ENCODE measurements at places on chromosomes 1 and 21. TPM values are rescaled to one million over a fixed set of nuclear protein-coding genes. Genes with fewer than 3 reads are reported as not detected.

TEX38 gene
- not detected for total RNA-seq

GFI1 gene
- 0.32 TPM for total RNA-seq

GRCh38 chr1:113223040-113223439 is 150.0 kb downstream of the LRIG2 start:
- no peak for DNase-seq

- DNase-seq = no peak
Measured at GRCh38 chr1:238954865-238955264, 431.5 kb upstream of the CHRM3 start.

HSPA6 gene
- 1.8 TPM for total RNA-seq

DNA sequence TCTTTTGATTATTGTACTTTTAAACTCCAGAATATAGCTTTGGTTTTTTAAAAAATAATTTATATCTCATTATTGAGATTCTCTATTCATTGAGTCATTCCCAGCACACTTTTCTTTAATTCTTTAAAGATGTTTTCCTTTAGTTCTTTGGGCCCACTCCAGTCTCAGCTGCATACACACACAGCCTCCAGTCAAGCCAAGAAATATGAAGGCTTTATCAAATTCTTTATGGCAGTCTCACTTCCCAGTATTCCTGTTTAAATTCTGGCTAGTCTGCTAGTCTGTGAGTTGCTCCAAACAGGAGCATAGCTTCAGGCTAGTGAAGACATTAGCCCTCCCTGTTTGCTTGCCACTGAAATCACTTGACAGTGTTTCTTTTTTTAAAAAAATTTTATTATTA is 61.2 kb downstream of the CRP start:
- DNase-seq = no peak

GRCh38 chr21:27513825-27514224 is 546.9 kb upstream of the ADAMTS5 start:
- no peak for DNase-seq

GRCh38 chr1:78779831-78780230 is 130.2 kb downstream of the IFI44 start:
- DNase-seq = no peak

DNA sequence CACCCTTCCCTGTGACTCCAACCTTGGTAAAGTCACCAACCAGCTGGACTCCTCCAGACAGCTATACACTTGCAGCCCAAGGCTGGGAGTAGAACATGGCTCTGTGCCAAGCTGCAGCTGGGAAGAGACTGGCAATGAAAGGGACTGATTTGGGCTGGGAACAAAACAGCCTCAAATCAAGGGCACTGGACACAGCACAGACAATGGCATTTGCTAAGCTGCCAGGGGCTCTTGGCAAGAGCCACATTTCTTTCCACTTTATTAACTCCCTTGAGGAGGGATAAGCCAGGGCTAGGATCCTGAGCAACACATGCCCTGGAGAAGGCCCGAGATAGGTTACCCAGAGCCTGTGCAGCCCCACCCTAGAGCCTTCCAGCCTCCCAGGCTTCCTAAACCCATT is 12.0 kb downstream of the SYT11 start:
- no peak for DNase-seq

DNA sequence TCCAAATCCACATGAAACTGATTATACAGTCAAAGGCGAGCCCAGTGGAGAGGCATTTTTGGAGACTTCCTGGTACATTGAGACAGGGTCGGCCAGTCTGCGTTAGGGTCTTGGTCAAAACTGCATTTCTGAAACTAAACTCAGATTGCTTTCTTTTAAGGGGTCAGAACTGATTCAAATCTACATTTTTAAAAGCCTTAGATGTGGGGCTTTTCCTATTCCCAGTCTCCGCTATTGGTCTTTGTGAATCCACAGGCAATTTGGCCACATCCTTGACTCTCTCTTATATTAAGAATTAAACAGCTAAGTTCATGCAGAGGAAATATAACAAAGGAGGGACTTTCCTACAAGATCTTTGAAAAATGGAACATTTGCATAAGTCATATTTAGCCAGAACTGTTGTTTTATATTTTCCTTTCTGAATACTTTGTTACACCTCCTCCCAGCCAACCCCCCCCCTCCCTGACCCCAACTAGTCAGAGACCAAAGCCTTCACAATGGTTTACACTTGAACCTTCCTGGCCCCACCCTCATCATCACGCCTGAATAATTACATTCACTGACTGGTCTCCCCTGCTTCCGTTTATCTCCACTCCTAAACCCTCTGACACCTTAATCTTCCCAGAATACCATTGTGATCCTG is 30.9 kb downstream of the SELL start:
- DNase-seq = no peak

SUSD4 gene
- 2.0 TPM for total RNA-seq

DNA sequence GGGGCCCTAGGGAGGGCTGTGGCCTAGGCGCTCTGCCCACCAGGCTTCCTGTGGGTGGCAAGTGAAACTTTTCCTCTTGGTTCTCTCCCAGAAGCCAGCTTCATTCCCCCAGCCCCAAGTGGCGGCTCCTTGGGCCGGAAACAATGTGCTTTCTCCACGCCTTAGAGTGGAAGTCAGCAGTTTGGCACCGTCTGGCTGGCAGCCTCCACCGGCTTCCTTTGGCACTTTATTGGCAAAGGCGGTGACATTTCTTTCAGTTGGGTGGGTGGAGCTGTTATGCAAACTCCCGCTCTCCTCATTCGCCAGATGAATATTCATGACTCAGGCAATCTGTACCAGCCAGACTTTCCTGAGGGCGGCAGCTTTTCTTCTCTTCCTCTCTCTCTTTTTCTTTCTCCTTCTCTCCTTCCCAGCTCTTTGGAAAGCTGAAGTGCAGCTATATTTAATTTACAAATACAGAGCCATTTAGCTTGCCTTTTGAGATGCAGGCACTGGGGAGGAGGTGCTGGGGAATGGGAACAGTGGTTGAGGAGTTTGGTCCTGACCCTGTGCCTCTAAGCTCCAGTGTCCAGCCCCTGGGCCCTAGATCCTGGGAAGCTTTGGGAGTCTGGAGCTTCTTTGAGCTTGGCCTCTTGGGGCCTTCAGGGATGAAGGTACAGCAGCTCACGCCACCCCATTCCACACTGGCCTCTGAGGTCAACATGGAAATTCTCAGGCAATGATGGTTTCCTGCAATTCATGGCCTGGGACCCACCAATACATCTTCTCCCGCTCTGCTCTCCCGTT is 67.8 kb upstream of the POU3F1 start:
- DNase-seq = no peak

- DNase-seq = no peak
Measured at GRCh38 chr1:88169139-88169538, 514.9 kb upstream of the PKN2 start.

GBP5 gene
- 0.75 TPM for total RNA-seq

- DNase-seq = peak; percentile 29
Measured at GRCh38 chr1:90361026-90361425, 356.1 kb downstream of the BARHL2 start.

GRCh38 chr1:88892357-88892877 is 1.1 kb upstream of the GTF2B start:
- DNase-seq = no peak

OR11L1 gene
- not detected for total RNA-seq

NR1I3 gene
- total RNA-seq = not detected

DNA sequence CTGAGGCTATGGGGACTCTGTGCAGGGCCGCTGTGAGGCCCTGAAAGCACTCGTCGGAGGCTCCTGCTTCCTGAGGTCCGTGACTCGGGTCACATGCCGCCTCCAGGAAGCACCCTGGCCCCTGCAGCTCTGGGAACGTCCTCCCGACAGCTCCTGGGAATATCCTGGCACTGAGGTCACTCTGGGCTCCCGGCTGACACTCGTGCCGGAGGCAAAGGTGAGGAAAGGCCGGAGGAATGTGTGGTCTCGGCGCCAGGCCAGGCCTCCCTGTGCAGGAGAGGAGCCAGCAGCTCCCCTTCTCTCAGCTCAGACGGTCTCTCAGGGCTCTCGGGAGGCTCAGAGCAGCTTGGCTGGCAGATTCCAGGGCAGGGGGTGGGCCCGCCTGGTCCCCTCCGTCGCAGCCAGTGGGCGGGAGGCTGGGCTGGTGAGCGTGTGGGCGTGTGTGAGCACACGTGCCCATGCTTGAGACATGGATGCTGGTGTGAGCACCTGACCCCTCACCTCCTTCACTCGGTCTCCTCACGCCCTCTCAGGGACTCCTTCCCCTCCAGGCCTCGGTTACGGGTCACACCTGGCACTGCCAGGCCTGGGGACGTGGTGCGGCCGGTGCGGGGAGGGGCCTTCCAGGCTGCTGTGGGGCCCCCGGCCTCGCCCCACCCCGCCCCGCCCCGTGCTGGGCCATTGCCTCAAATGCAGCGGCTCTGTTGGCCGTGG is 5.5 kb upstream of the RNF223 start:
- no peak for DNase-seq

DNA sequence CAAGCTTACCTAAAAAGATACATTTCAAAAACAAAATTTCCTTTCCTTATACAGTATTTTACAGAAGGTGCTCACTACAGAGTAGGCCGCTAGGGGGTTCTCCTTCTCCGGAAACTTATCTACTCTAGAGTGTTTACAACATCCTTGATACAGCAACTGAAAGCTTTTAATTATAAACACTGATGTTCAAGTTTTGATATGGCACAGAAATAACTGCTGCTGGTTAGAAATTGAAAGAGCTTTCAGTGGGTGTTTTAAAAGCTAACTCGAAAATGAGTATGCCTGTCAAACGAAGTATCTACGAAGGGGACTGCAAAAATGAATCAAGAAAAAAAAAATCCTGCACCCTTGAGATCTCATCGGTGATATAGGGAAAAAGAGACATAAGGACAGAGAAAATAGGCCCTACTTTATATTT is 1.0 kb downstream of the YOD1 start:
- no peak for DNase-seq

- no peak for DNase-seq
Measured at GRCh38 chr1:227766015-227766634, 30.9 kb downstream of the SNAP47 start.

DNA sequence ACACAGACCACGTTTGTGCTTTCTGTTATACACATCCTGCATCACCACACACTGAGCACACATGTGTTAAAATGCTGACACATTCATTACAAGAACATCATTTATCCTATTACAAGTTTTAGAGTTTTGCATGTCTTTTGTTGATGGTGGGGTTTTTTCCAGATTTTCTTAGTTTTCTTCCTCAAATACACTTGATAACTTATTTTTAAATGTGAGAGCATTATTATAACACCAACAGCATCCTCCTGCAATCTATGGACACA is 67.3 kb downstream of the TGFBR3 start:
- no peak for DNase-seq

DNA sequence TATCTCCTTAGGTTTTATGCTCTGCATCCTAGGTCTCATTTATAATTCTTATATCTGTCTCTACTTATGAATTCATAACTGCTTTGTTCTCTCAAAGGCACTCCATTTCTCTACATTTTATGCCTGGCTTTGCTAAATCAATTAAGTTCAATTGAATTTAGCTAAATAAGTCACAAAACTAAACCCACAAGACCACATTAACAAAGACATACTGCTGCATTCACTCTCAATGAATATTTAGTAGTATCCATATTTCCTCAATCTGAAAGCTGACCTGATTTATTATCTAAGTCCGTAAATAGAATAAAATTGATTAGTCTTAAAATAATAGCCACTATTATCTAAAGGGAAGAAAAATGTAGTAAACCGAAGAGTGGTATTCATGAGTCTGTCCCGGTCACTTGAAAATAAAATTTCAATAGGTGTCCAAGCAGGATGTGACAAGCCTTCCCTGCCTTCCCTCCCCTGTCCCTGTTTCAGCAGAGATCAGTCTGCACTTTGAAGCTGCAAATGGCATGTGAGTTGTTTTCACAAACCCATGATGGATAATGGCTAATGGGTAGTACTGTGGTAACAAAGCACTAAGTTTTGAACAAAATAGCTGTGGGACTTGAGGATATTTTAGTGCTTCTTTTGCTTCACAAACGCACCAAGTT is 295.0 kb upstream of the NCAM2 start:
- no peak for DNase-seq

- no peak for DNase-seq
Measured at GRCh38 chr1:201618905-201619304, 80.0 kb downstream of the NAV1 start.

- no peak for DNase-seq
Measured at GRCh38 chr1:200107004-200107470, 79.5 kb downstream of the NR5A2 start.

DNA sequence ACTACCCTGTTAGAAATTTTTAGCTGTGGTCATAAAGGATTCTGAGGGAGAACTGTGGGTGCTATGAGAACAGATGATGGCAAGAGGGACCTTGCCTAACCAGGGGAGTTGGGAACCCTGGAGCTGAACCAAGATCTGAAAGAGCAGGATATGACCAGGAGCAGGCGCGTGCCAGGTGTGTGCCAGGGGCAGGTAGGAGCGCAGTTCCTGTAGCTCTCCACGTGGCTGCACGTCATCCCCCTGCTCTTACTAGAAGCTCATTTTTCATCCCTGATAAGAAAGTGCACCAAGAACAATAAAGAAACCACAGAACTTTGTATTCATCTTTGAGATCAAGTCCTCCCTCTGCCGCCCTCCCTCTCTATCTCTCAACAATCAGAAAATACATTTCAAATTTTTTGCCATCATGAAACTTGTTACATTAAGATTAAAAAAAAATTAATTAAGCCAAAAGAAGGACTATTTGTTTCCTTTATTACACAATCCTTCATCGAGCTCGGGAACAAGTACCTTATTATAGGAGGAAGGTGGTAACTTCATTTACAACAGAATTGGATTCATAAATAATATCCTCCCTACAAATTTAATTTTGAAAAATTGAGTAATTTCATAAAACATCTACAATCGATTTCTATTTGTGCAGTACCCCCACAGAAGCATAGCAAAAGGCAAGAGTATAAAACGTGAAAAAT is 78.5 kb downstream of the SLC35F3 start:
- peak; percentile 21 for DNase-seq
